ENCODE measurements at places on chromosomes 4 and X.

GRCh38 chrX:74325130-74326059, 21.4 kb downstream of the ZCCHC13 start:
- DNase-seq: no peak

DNA sequence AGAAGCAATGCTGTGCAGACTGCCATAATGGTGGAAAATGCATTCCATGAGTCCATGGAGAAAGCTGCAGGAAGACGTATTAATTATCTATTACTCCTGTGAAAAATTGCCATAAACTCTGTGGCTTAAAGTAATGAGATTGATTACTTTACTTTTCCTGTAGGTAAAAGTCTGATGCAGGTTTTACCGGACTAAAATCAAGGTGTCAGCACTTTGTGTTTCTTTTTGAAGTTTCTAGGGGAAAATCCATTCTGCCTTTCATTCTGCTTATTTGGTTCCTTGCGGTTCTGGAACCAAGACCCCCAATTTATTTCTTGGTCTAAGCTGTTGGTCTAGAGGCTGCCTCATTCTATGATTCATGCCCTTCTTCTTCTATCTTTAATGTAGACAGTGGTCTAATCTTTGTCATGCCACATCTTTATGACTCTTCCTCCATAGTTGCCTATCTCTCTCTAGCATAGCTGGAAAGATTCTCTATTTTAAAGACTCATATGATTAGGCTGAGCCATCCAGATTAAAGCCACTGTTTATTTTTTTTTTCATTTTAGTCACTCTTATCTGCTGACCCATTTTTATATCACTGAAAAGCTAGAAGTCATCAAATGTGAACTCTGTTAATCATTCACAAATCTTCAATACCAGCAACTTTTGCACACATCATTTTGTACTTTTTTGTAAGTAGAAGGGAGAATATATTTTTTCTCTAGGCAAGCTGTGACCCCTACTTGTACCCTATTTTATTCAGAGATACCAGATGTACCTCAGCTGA, 2056.4 kb downstream of the PCDH7 start:
- no peak for DNase-seq

DNA sequence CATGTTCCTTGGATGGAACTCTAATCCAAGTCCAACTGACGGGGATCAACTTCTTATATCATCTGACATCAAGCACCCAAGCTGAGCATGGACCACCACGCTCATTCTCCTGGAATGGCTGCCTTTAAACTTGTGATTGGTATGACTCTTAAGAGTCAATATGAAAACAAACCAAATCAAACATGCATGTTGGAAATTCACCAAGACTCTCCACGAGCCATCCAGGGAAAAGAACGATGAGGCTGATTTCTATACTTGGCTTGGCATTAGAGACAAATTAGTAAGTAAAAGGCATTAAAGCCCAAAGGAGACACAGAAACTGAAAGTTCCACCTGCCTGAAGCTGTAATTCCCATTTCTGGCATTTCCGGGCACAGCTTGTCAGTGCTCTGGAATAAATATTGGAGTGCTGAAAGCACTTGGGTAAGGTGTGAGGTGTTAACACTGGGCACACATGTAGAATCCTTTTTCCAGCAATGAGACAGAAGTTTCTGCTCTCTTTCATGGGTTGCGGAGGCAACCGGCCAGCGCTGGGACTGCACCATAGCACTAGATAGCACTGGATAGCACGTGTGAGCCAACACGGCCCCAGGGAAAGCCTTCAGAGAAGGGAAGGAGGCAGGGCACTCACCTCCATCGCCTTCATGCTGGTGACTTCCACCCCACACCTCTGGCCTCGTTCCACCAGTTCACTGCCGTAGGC, 42.1 kb upstream of the CENPU start:
- no peak for DNase-seq

DNA sequence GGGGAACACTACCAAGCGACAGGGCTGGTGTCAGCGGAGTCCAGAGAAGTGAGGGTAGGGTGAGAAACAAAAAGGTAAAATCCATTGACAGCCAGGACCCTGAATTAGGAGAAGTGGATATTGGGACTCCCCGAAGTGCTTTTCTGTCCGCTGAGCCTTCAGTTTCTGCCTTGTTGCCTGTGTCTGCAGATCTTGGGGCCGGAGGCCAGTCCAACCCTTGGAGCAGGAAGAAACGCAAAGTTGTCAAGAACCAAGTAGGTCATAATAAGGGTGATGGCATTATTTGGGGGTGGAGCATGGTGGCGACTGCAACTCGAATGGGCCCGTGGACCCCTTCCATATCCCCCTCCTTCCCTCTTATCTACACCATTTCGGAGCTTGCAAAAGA, 1.0 kb downstream of the ARMCX1 start:
- DNase-seq: no peak

- DNase-seq: no peak
Measured at GRCh38 chr4:172650758-172651530, 517.7 kb upstream of the GALNT7 start.

- no peak for DNase-seq
Measured at GRCh38 chrX:29617725-29618124, 597.6 kb upstream of the MAGEB2 start.

- no peak for DNase-seq
Measured at GRCh38 chr4:136644279-136644678, 888.0 kb downstream of the PCDH18 start.

- no peak for DNase-seq
Measured at GRCh38 chr4:59597536-59598329, 1602.4 kb upstream of the ADGRL3 start.

DNA sequence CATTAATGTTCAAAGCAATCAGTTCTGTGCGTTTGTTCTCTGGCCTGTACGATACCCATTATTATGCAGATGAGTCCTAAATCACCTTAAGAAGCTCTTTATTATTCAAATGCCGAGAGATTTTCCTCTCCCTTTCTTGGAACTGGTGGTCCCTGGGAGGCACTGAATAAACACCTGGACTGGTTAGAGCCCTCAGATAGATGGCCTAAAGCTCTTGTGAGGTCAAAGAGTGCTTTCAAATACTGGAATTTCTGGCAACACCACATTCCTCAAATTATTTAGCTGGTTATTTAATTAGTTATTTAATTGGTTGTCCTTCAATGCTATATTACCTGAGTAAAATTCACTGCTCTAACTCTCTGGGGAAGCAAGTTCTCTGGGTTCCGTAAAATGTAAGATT, 3.0 kb downstream of the ARHGEF38 start:
- DNase-seq: no peak

DNA sequence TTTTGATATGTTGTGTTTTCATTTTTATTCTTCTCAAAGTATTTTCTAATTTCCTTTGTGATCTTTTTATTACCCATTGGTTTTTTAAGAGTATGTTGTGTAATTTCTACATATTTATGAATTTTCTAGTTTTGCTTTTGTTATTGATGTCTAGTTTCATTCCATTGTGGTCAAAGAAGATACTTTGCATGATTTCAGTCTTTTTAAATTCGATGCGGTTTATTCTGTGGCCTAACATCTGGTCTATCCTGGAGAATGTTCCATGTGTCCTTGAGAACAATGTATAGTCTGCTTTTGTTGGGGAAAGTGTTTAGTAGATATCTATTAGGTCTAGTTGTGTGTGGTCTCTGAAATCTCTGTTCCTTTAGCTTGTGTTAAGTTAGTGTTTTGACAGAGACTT, 46.2 kb downstream of the PPEF1 start:
- no peak for DNase-seq

DNA sequence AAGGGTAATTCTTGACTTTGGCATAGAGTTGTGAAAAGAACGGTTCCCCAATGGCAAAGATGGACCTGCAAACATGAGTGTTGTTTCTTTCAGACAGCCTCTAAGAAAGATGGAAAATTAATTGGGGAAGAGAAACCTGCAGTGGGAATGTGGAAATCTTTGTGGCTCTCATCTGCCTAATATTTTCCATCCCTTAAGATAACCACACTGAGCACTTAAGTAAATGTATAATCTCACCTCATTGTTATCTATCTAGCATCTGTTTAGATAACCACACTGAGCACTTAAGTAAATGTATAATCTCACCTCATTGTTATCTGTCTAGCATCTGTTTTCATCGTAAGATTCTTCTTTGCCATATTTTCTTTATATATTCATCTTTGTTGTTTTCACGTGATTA, 149.3 kb downstream of the NWD2 start:
- DNase-seq: no peak

DNA sequence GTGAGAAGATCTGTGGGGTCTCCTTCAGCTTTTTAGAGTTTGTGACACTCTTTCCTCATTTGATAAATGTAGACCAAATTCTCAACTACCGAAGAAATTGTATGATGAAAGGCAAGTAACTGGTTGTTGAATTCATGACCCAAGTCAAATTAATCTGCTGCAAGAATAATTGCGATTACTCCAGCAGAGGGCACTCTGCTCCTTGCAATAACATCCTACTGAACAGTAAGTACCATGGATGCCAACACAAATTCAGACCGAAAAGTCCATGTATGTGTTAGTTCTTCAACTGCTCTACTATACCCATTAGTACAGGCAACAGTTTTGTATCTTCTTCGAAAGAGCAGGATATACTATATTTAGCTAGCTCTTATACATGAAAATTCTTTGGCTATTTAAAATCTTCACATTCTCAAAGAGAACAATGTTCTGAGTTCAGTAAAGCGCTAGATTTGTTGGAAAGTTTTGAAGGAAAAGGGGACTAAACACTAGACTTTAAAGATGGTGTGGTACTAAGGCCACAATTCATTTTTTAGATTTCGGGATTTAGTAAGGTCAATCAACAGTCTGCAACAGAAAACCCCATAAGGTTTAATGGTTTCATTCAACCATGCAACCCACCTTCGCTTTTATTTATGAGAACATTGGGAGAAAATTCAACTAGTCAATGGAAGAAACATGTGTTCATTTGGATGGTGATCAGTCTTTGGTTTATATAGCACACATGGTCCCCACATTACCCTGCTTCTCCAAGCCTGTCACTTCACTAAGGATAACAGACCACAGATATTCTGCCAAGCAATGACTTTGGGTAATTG, 105.4 kb upstream of the TBC1D9 start:
- DNase-seq: peak; percentile 54

DNA sequence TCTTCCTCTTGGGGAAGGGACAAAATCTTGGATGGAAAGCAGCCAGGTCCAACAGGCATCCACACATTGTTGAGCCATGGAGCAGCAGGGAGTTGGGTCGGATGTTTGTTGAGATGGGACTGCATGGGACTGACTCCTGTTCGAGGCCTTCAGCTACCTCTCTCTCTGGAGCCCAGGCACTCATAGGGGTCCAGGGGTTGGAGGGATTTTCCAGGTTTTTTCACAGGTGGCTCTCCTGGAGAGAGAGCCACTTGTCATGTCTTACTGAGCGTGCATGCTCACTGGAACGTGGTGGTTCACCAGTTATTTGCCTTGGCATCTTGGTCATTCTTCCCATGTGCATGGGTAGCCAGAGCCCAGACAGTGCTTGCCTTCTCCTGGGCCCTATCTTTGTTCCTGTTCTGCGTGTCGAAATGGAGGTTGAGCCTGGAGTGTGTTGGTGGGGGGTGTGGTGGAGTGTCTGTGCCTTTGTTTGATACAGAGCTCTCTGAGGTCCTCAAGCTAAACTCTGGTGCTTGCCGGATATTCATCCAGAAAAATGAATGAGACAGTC, 60.6 kb downstream of the NBDY start:
- no peak for DNase-seq

- DNase-seq: no peak
Measured at GRCh38 chr4:119942806-119943205, 123.8 kb downstream of the MAD2L1 start.

- DNase-seq: no peak
Measured at GRCh38 chr4:1097553-1097952, 15.8 kb downstream of the RNF212 start.

GRCh38 chr4:127809173-127809800, 27.2 kb downstream of the HSPA4L start:
- DNase-seq: no peak

- DNase-seq: no peak
Measured at GRCh38 chr4:5787311-5787710, 76.3 kb downstream of the EVC start.

GRCh38 chr4:81605271-81605670, 133.6 kb upstream of the RASGEF1B start:
- no peak for DNase-seq

GRCh38 chrX:127888767-127889166, 163.4 kb downstream of the ACTRT1 start:
- DNase-seq: no peak

DNA sequence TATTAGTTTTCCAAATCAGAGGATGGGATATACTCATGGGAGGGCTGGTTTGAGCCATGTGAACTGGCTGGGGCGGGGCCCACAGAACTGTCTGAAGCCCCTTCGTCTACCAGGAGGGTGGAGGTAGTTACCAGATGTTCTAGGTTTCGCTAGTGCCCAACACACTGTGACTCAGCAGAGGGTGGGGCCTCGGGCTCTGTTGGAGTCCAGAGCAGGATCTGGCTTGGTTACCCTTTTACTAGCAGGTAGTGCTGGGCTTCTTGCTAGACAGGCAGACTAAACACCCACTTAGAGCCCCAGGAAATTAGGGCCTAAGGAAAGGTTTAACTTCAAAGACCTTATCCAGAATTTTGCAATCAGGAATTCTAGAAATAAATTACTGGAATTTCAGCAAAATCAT, 56.2 kb upstream of the CHRDL1 start:
- DNase-seq: no peak

GRCh38 chrX:11781133-11781532, 23.1 kb downstream of the MSL3 start:
- no peak for DNase-seq

GRCh38 chr4:127203562-127204200, 429.1 kb upstream of the INTU start:
- no peak for DNase-seq

DNA sequence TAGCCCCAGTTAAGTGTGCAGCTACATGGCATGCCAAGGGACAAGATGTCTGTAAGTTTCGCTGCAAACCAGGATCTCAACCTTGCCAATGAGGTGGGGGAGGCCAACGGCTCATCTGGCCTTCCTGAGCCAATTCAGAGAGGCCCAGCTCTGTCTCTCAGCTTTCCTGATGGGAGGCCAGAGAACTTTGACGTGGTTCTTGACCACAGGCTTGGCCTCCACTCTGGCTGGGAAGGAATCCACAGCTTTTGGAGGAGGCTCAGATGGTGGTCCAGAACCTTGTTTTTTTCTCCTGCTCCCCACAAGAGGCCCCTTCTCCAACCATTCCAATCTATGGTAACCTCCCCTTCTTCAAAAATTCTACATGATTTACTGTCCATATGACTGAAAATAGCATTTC, 9.8 kb downstream of the CAPN6 start:
- DNase-seq: no peak

GRCh38 chrX:1124531-1124930, 87.9 kb downstream of the CRLF2 start:
- DNase-seq: no peak

GRCh38 chr4:52251864-52252263, 200.8 kb downstream of the SPATA18 start:
- DNase-seq: no peak

DNA sequence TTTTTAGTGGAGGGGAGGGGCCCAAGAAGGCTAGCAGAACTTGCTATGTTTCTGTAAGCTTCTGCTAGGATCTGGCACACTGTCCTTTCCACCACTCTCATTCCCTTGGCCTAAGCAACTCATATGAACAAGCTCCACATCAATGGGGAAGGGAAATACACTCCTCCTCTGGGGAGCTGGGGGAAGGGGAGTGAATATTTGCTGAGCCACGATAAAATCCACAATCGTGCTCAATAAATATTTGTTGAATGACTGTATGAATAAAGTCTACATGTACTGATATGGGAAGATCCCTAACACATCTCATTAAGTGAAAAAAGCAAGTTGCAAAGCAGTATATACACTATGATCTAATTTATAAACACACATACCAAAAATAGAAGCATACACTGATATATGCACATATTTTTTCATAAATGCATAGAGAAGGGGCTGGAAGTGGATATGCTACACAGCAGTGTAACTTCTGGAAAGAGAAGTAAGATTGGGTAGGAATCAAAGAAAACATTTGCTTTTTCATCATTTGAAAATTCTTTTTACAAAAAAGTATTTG, 95.8 kb upstream of the EFHC2 start:
- no peak for DNase-seq
